ENCODE measurements at places on chromosomes 2 and 18.

GRCh38 chr2:214215107-214215506, 195.7 kb upstream of the VWC2L start:
- DNase-seq = no peak

DNA sequence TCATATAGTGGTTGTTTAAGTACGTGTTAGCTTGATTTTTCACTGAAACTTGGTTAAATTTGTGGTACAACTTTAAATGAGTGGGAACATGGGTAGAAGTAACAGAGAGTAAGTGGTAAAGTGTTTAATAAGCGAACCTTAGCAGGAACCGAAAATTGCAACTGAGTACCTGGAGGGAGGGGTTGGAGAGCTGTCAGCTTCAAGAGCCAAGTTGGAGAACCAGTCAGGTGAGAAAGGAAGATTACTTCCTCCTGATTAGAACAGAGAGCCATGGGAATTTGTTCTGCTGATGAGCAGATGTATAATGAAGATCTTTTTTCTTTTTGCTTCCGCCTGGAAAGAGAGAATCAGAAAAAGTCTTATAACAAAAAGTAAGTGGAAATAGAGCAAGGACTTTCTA, 158.4 kb upstream of the CDH7 start:
- DNase-seq = no peak

GRCh38 chr18:56795381-56795780, 144.2 kb downstream of the WDR7 start:
- DNase-seq = no peak

- DNase-seq = no peak
These were observed 3.8 kb downstream of the ONECUT2 start for GRCh38 chr18:57438743-57439608.

GRCh38 chr2:224957540-224958461, 84.5 kb downstream of the DOCK10 start:
- DNase-seq = no peak

GRCh38 chr2:47300609-47301276, 102.2 kb upstream of the MSH2 start:
- DNase-seq = no peak

- no peak for DNase-seq
These were observed 186.0 kb downstream of the ZNF385B start for GRCh38 chr2:179675435-179675834.

Data from right forelimb (tissue), 1 donor.